ENCODE measurements at places on chromosomes 6 and 20.

- no peak overlapping the region for H3K27ac ChIP-seq
- DNase-seq, result no peak
- no peaks in the 10 kb centered on the region for H3K27me3 ChIP-seq
Observed at GRCh38 chr6:44682987-44683779, 295.7 kb downstream of the CDC5L start.

- H3K27ac ChIP-seq, result no peak overlapping the region
- no peak for DNase-seq
- H3K4me3 ChIP-seq, result no peak overlapping the region
Observed at GRCh38 chr6:143294265-143294860, 156.1 kb downstream of the ADAT2 start.

DNA sequence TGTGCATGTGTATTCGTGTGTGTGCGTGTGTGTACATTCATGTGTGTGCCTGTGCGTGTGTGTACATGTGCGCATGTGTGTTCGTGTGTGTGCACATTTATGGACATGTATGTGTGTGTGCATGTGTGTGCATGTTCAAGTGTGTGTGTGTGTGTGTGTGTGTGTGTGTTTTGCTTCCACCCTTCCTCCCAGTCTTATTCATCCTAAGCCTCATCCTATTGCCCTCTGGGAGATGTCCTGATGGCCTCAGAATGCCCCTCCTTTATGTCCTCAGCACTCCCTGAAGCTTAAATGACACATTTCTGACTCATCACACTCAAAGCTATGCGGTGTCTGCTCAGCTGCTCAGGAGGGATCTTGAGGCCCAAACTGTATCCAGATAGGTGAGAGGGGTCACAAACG lies 76.6 kb upstream of the CCDC167 start:
- no peaks in the 10 kb centered on the region for H3K4me1 ChIP-seq
- no peaks in the 10 kb centered on the region for H3K36me3 ChIP-seq
- H3K27ac ChIP-seq, result no peak overlapping the region
- no peak overlapping the region for H3K4me3 ChIP-seq

GRCh38 chr20:4341804-4342485 lies 326.6 kb upstream of the RNF24 start:
- H3K4me1 ChIP-seq, result no peaks in the 10 kb centered on the region
- H3K27me3 ChIP-seq, result peaks cover 14% of the 10 kb centered on the region
- no peaks in the 10 kb centered on the region for H3K36me3 ChIP-seq
- no peak overlapping the region for H3K27ac ChIP-seq
- H3K4me3 ChIP-seq, result no peak overlapping the region

DNA sequence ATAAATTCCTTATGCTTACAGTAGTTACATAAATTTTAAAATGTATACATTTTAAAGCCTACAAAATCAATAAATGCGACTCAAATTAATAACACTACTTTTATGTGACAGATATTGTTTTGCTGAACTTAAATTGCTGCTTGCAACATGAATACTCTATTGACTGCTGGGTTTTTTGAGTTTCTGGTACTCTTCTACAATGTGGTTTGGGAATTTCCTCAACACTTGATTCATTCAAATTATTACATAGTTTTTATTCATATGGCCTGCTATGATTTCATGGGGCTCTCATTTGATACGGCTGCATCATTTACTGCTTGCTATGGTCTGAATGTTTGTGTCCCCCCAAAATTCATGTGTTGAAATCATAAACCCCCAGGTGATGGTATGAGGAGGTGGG lies 2.3 kb upstream of the TXLNB start:
- DNase-seq, result no peak
- H3K36me3 ChIP-seq, result no peaks in the 10 kb centered on the region
- peak overlapping the region; percentile 79 for H3K27ac ChIP-seq

DNA sequence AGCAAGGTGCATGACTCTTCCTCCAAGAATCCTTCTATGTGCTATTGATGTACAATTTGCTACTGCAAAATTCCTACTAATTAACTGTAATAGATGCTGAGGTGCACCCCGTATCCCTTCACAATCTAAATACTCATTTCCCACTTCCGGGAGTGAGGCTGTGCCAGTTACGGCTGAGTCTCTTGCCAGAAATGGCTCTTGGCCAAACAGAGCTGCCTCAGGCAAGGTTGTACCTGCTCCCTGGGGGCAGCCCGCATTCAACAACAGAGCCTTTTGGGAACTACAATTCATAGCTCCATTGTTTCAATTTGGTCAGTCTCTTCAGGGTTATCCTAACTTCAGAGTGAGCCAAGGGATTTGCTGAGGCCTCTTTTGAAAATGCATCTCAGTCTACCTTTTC lies 789.8 kb upstream of the MAP3K7 start:
- H3K27ac ChIP-seq, result no peak overlapping the region
- peaks cover 2% of the 10 kb centered on the region for H3K27me3 ChIP-seq
- no peak for DNase-seq
- no peaks in the 10 kb centered on the region for H3K36me3 ChIP-seq
- H3K4me3 ChIP-seq, result no peak overlapping the region

DNA sequence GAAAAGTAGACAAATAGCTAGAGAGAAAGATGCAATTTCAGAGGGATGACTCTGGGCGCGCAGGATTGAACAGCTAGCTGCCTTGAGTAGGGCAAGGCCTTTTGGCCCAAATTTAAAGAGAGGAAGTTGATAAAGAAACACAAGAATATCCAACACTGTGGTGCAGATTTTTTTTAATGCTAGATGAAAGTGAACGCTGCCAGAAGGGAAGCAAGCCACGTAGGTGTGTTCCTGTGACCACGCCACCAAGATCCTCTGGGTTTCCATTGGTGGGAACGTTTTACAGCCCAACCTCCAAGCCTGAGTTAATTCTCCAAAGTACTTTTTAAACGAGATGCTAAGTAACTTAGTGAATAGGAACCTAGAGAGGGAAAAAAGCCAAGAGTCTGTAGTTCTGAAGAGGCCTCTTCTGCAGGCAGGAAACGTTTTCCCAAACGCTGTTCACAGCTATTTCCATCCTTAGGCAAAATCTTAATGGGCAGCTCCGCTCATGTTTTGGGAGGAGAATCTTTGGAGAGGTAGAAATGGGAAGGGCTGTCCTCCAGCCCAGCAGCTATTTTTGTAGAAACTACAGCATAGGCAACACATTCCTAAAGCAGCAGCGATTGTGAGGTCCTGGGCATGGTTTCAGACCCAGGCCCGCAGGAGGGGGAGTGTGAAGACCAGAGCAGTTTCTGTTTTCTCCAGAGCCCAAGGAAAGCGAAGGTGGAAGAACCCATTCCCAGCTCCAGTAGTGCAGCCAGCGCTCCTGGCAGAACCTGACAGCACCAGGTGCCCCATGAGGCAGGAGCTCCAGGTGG lies 8.2 kb downstream of the LY86 start:
- no peaks in the 10 kb centered on the region for H3K27me3 ChIP-seq
- H3K36me3 ChIP-seq, result peaks cover 3% of the 10 kb centered on the region
- no peak overlapping the region for H3K4me3 ChIP-seq
- no peak for DNase-seq
- H3K4me1 ChIP-seq, result peaks cover 43% of the 10 kb centered on the region
- H3K27ac ChIP-seq, result no peak overlapping the region

GRCh38 chr6:6588064-6588923 lies at the start of gene LY86:
LY86 (plus strand) TSS chr6:6588720; CDS start chr6:6588735, 15 bp downstream.
- peaks cover 68% of the 10 kb centered on the region for H3K4me1 ChIP-seq
- H3K27ac ChIP-seq, result peak within 1 kb of the TSS; percentile 89
- peak within 1 kb of the TSS; percentile 66 for H3K4me3 ChIP-seq
- H3K27me3 ChIP-seq, result no peaks in the 10 kb centered on the region
- H3K36me3 ChIP-seq, result peaks cover 4% of the 10 kb centered on the region

- H3K4me3 ChIP-seq, result no peak overlapping the region
- no peaks in the 10 kb centered on the region for H3K36me3 ChIP-seq
- H3K27ac ChIP-seq, result no peak overlapping the region
- no peaks in the 10 kb centered on the region for H3K27me3 ChIP-seq
- no peaks in the 10 kb centered on the region for H3K4me1 ChIP-seq
- no peak for DNase-seq
Observed at GRCh38 chr6:16057446-16057845, 71.4 kb upstream of the MYLIP start.

DNA sequence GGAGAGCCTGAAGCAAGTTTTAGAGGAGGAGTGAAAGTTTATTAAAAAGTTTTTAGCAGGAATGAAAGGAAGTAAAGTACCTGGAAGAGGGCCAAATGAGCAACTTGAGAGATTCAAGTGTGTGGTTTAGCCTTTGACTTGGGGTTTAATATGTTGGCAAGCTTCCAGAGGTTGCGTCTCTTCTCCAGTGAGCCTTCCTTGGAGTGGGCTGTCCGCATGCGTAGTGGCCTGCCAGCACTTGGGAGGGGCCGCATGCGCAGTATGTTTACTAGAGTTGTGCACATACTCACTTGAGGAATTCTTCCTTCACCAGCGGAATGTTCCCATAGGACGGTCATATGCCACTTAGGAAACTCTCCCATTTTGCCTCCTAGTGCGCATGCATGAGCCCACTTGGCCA lies 235.2 kb downstream of the ALDH8A1 start:
- DNase-seq, result no peak
- H3K4me3 ChIP-seq, result no peak overlapping the region
- no peaks in the 10 kb centered on the region for H3K36me3 ChIP-seq
- H3K27me3 ChIP-seq, result peaks cover 6% of the 10 kb centered on the region
- no peak overlapping the region for H3K27ac ChIP-seq

DNA sequence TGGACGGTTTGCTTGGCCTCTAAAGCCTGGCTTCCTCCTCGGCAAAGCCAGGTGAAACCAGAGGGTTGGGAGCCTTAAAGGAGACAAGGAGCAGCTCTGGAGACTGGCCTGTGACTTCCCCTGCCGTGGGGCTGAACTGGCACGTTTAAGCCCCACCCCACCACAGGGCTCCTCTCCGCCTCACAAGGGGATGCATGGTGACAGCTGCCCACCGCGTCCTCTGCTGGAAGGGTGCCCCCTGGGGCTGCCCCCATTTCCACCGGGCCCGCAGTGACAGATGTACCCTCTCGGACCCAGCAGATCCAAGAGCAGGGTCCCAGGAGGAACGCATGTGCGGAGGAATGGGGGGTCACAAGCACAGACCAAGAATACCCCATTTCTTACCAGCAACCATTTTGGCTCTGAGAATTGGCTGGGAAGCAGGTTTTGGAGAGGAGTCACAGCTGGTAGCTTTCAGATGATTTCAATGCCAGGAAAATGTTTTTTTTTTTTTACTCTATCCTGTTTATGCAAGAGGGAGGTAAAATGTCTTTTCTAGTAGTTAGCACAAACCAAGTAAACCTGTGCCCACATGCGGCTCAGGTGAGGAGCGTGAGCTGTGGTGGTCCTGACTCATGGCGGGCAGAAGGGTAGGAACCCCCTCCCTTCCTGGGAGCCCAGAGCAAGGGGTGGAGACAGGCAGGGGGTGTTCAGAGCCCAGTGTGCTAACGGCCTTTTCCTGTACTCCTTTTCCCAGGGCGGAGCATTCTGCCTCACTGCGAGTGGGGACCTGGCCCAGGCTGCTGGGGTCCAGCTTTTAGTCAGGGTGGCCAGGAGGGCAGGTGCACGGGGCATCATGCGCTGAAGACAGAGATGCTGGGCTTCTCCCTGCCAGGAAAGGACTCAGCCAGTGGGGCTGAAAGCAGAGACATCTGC lies 33.0 kb downstream of the FRMD1 start:
- DNase-seq, result no peak
- no peaks in the 10 kb centered on the region for H3K36me3 ChIP-seq
- no peak overlapping the region for H3K27ac ChIP-seq
- no peaks in the 10 kb centered on the region for H3K27me3 ChIP-seq
- H3K4me1 ChIP-seq, result no peaks in the 10 kb centered on the region

- H3K27ac ChIP-seq, result peak overlapping the region; percentile 2
Observed at GRCh38 chr20:18543932-18544331, 23.3 kb upstream of the SMIM26 start.

GRCh38 chr20:49916146-49917002 lies 1.0 kb upstream of the SPATA2 start:
- H3K27ac ChIP-seq, result peak overlapping the region; percentile 100
- peak overlapping the region; percentile 99 for H3K4me3 ChIP-seq
- DNase-seq, result peak; percentile 40
- no peaks in the 10 kb centered on the region for H3K27me3 ChIP-seq

- no peaks in the 10 kb centered on the region for H3K4me1 ChIP-seq
- H3K27me3 ChIP-seq, result peaks cover 3% of the 10 kb centered on the region
- H3K27ac ChIP-seq, result no peak overlapping the region
- H3K36me3 ChIP-seq, result no peaks in the 10 kb centered on the region
Observed at GRCh38 chr6:36301085-36301658, 31.3 kb downstream of the PNPLA1 start.

DNA sequence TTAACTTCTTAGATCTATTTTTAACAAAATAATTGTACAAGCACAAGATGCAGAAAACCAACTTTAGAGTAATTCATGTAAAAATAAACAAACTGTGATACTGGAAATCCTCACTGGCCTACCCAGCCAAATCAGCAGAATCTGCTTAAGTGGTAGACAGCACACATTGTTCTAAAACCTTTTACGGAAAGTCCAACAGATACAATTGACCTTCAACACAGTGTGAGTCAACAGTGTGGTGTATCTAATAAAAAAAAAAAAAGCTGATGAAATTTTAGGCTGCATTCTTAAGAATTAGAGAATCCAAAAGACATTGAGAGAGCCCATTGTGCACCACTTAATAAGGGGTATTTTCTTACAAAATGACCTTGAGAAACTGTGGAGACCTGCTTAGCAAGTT lies 174.5 kb downstream of the COL21A1 start:
- DNase-seq, result no peak
- H3K27ac ChIP-seq, result no peak overlapping the region
- no peak overlapping the region for H3K4me3 ChIP-seq
- H3K27me3 ChIP-seq, result no peaks in the 10 kb centered on the region

DNA sequence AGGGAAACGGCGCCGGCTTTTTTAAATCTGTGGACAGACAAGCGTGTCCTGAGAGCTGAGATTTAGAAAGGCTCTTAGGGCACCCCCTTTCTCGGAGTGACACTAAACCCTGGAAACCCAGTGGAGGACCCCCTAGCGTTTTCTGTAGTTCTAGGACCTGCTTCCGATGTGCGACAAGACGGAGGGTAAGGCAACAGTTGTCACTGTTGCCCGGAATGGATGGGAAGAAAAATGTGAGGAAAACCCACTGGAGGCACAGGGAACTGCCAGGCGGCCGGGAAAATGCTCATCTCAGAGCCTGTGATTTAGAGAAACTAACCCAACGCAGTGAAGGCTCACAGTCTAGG lies 551 bp upstream of the ATP5F1E start:
- H3K4me3 ChIP-seq, result peak overlapping the region; percentile 87
- no peaks in the 10 kb centered on the region for H3K27me3 ChIP-seq
- H3K36me3 ChIP-seq, result peaks cover 70% of the 10 kb centered on the region
- peak overlapping the region; percentile 94 for H3K27ac ChIP-seq

DNA sequence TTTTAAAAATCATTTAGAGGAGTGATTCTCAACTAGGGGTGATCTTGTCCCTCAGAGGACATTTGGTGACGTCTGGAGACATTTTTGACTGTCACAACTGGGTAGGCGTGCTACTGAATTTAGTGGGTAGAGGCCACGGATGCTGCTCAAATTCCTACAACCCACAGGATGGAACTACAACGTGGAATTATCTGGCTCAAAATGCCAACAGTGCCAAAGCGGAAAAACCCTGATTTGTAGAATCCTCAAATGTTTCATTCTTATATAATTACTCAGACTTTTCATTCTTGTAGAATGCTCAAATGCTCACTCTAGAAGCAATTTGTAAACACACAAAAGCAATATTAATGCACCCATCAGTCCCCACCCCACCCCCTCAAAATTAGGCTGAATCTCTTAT lies 229.8 kb downstream of the ZMYND8 start:
- no peak overlapping the region for H3K27ac ChIP-seq
- no peaks in the 10 kb centered on the region for H3K4me1 ChIP-seq
- no peaks in the 10 kb centered on the region for H3K36me3 ChIP-seq
- peaks cover 20% of the 10 kb centered on the region for H3K27me3 ChIP-seq
